Kidney epithelial cell (primary cell): ENCODE measurements at places on chromosomes 1 and 21. TPM values are rescaled to one million over a fixed set of nuclear protein-coding genes. Genes with fewer than 3 reads are reported as not detected.

The MRPL39 gene
- total RNA-seq = 21.8 and 27.9 TPM in 2 replicates

The COL9A2 gene
- 19.7 and 20.2 TPM in 2 replicates for total RNA-seq

The PRDM16 gene
- total RNA-seq = 1.4 and 5.6 TPM in 2 replicates

The FCAMR gene
- not detected in 2 replicates for total RNA-seq

The RERE gene
- total RNA-seq = 33.3 and 47.5 TPM in 2 replicates

The SLC35F3 gene
- 1.1 TPM in 2 replicates for total RNA-seq

The ATP1A2 gene
- total RNA-seq = 0.04 and 0.07 TPM in 2 replicates

GRCh38 chr1:13556224-13556764 is 27.3 kb upstream of the PDPN start:
- no peak for DNase-seq

GRCh38 chr1:66309006-66309741 is 224.8 kb upstream of the SGIP1 start:
- DNase-seq = no peak

DNA sequence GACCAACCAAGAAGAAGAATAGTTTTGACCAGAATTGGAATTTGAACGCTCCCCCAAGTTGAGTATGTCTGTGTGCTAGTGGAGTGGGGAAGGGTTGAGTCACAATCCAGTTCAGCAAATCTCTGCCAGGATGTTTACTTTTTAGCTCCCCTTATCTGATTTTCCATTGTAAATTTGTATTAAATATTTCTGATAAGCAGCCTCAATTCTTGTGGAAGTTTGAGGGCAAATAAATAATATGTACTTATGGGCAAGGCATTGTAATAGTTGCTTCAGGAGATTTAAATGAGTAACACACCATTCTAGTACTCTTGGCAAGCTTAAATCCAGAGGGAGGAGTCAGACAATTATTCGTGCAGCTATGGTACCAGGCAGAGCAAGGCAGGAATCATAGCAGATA is 14.4 kb downstream of the CXADR start:
- no peak for DNase-seq

DNA sequence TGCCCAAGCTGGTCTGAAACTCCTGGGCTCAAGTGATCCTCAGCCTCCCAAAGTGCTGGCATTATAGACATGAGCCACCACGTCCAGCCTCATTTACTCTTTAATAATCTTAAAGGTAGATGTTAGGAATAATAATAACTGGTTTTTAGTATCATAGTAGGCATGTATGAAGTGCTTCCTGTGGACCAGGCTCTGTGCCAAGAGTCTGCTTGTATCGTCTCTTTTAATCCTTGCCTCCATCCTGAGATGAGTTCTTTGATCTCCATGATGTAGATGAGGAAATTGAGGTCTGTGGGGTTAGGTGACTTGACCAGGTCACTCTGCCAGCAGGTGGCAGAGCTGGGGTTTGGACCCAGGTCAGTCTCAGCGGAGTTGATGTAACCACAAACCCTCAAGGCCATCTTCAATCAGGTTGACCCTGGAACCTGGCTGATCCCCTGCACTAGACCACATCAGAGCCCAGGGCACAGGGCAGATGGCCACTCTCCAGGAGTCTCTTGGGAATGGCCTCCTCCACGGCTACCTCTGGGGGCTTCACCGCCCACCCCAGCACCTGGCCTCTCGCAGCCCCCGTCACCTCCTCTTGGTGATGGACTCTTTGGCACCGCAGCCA is 11.3 kb downstream of the EFHD2 start:
- no peak for DNase-seq

GRCh38 chr21:32099812-32100416 is 178.9 kb downstream of the MIS18A start:
- DNase-seq = no peak

DNA sequence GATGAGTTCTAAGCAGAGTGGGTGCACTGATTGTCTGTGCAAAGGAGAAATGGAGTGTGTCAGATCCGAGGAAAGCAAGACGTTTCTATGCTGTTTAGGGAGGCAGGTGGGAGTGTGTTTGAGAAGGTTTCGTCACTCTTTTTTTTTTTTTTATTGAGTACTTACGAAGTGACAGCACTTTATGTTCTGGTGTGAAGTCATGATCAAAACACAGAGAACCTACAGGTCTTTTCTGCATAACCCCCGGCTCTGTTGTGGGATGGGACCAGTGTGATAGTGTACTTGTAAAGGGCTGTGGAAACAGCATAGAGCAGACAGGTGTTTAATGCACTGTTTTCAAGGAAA is 26.7 kb downstream of the MIA3 start:
- no peak for DNase-seq

DNA sequence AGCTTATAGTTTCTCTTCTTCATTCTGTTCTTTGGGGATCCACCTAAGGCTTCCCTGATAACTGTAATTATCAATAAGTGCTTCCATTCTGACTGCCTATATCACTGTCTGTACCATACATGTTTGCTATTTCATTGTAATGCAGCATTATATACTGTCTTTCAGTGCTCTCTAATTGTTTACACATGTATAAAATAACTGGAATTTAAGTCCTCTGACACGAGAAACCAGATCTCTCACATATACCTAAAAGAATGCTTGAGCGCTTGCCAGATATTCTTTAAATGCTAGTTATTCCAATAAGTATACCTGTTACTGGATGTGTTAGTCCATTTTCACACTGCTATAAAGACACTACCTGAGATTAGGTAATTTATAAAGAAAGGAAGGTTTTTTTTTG is 34.7 kb downstream of the CELF3 start:
- DNase-seq = no peak

GRCh38 chr21:15826147-15826780 is 96.5 kb downstream of the USP25 start:
- DNase-seq = no peak

GRCh38 chr1:239858057-239858456 is 233.6 kb upstream of the FMN2 start:
- DNase-seq = peak; percentile 32

- no peak for DNase-seq
These were observed 56.4 kb downstream of the CHIA start for GRCh38 chr1:111347026-111347425.

GRCh38 chr1:167819849-167820683 is 93.9 kb downstream of the ADCY10 start:
- DNase-seq = peak; percentile 67

DNA sequence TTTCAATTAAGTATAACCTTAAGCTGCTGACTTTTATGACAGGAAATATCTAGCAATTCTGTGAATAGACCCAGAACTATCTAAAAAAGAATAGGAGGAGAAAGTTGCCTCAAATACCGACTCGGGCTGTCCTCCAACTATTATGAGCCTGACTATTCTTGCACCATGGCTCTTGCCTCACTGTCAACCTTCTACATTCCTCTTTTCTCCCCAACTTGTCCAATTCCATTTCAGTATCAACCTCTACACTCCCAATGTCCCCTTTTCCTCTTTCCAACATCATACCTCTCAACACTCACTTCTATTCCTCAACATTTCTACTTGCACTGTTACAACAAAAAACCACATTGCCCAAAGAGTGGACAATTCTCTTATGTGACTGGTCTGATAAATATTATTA is 2.3 kb downstream of the ZZZ3 start:
- DNase-seq = no peak

DNA sequence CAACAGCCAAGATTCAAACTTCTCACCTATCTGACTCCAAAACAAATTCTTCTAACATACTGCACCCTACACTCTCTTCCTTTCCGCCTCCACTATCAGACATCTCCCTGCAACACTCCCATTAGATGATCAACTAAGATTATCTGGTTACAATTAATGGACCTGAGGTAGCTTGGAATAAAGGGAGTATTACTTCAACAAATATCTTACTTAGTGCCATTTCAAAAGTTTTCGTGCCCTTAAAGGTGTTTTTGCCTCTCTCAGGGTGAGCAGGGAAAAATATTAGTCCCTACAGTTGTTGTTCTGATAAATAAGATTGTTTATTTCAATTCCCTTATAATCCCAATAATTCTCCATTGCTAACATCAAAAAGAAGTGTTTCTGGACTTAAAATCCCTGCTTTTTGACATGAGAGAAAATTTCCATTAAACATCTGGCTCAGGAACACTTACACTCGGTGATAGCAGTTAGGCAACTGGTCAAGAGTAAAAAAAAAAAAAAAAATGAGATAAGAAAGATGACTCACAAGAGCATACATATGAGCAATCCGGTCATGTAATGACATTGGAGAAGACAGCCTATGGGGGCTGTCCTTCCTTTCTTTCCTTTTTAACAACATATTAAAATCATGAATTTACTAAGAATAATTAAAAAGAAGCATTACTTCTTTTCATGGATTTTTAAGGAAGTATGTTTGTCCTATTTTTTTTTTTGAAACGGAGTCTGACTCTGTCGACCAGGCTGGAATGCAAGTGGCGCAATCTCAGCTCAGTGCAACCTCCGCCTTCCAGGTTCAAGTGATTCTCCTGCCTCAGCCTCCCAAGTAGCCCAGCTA is 7.6 kb downstream of the RSBN1 start:
- no peak for DNase-seq

DNA sequence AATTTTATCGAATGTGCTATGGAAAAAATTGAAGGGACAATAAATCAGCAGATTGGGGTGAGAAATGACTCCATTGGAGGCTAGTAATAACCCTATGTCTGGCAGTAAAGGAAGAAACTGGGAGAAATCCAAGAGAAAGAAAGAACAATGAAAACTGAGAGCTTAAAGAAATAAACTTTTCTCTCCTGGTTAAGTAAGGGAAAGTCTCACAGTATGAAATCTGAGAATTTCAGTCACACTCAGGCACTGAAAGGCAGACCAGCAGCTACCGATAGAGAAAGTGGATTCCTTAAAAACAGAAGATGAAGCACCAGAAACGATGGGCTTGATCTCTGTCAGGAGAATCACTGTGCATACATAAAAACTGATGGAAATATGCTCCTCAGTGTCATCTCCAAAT is 404.2 kb downstream of the PLPP3 start:
- DNase-seq = no peak
